ENCODE measurements at places on chromosomes 11 and 22.

DNA sequence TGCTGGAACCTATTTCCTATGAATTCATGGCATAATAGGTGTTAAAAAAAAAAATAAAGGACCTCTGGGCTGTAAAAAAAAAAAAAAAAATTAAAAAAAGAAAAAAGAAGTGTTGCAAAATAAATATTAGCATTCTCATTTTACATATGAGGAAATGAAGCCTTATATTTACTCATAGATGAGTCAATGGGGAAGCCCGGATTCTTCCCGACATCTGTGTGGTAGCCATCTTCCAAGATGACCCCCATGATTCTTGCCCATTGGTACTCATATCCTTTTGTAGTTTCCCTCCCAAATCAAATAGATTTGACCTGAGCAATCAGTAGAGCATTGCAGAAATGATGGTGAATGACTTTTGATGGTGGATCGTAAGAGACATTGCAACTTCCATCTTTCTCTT lies 3.0 kb upstream of the SWAP70 start:
- no peak for DNase-seq

GRCh38 chr11:1520663-1521267 lies 34.2 kb upstream of the MOB2 start:
- no peak for DNase-seq

DNA sequence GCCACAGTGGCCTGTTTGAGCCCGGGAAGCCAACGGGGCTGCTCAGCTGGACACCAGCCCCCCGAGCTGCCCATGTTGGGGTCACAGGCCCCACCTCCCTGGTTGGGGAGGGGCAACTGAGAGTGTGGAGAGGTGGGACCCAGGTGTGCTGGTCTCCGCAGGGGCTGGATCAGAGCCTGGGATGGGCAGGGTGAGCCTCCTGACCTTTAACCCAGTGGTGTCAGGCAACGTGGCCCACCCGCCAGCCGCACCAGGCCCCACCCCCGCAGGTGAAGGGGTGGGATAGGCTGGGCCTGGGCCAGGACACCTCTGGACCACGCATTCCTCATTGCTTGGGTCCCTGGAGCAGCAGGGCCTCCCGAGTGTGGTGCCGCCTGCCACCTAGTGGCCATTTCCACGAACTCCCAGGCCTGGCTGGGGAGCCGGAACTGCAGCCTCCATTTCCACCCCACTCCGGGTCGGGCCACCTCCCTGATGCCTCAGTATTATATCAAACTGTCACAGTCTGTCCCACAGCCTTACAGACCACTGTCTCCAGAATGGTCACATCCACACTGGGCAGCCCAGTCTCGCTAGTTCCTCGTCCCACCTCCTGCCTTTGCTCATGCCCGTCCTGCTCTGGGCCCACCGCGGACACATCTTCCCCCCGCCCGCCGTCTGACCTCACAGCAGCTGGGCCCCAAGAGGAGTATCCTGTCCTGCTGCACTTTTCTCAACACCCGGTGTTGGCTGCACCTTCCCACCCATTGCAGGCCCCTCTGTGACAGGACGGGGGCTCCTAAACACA lies 13.3 kb upstream of the PPP6R3 start:
- DNase-seq: peak; percentile 64

- DNase-seq: no peak
These were observed 6.4 kb downstream of the RAPSN start for GRCh38 chr11:47442514-47442913.

GRCh38 chr11:24064309-24064903 lies 432.4 kb upstream of the LUZP2 start:
- DNase-seq: no peak

GRCh38 chr11:66529069-66529468 lies 16.8 kb downstream of the ZDHHC24 start:
- no peak for DNase-seq

- DNase-seq: no peak
These were observed 77.8 kb upstream of the DDI1 start for GRCh38 chr11:103958475-103959215.
